Activated T-cell treated with anti-CD3 and anti-CD28 coated beads, Interleukin-2, amount 50 U/mL, for 72 hours (primary cell): ENCODE measurements at places on chromosomes 3 and 15. TPM values are rescaled to one million over a fixed set of nuclear protein-coding genes. Genes with fewer than 3 reads are reported as not detected.

The C3orf20 gene
- 0.51 TPM for total RNA-seq

The NTRK3 gene
- total RNA-seq: 8.9 TPM

DNA sequence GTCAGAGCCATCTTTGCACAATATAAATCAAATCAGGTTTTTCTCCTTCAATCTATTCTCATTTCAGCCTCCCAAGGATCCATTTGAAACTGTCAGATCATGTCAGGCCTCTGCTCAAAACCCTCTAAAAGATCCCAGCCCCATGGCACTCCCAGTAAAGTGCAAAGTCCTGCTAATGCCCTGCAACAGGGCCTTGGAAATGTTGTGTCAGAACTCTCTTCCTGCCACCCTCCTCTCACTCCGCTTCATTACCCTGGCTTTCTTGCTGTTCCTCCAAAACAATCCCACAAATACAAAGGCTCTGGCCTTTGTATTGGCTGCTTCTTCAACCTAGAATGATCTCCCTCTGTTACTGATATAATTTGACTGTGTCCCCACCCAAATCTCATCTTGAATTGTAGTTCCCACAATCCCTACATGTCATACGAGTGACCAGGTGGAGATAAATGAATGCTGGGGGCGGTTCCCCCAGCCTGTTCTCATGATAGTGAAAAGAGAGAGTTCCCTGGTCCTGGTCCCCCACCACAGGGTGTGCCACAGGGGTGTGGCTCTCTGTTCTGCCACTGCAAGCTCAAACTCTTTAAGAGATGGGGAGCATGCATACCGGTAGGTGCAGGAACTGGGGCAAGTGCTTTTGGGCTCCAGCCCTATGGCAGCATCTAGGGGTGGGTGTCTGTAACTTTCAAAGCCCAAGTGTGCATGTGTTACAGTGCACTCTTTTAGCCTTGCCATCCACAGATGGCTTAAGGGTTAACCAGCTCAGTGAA, 22.9 kb upstream of the TRA2B start:
- DNase-seq: no peak

- DNase-seq: no peak
These were observed 40.5 kb upstream of the MAGEF1 start for GRCh38 chr3:184752361-184752760.

DNA sequence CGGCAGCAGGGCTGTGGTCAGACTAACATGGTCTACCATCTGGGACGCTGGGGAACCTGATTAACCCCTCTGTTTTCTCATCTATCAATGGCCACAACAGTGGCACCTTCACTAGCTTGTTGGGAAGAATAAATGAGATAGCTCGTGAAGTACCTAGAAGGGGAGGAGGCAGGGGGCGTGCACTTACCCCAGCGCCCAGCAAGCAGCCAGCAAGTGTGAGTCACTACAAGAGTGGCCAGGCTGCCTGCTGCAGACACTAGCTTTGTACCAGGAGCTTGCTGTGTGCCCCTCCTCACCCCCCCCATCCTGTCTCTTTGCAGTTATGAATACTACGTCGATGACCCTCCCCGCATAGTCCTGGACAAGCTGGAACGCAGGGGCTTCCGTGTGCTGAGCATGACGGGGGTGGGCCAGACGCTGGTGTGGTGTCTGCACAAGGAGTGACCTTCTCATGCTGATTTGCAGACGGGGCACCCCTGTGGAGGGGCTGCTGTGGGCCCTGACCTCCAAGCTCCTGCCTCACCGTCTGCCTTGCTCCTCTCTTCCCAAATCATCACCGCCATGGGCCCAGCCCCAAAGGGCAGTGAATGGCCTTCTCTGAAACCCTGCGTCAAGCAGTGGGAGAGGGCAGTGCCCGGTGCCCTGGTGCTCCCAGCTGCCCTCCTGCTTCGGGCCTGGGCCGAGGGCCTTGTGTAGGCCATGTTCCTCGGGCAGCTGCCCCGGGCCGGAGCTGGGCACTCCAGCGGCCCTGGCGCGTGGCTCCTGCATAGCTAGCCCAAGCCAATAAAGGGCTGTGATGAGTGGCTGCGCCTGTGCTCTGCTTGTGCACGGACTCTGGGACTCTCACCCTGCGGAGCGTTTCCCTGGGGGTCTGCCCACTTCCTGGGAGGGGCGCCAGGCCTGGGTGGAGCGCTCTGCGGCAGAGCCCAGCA, 2.6 kb upstream of the C15orf62 start:
- no peak for DNase-seq

DNA sequence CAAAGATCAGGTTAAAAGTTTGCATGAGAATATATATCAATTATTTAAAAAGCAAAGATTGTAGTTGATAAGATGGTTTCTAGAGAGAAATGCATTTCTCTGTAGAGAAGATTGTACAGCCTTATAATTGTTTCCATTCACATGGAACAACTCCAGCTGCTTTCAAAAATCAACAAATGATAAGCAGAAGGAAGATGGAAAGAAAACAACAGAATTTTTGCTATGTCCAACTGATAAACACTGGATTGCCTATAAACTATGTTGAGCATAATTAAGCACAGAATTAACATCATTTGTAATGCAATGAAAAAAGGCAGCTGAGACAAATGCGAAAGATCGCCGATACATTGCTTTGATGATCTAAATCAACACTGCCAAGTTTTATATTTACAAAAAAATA, 89.0 kb downstream of the C3orf85 start:
- DNase-seq: no peak

GRCh38 chr3:152205097-152205593, 63.6 kb upstream of the MBNL1 start:
- no peak for DNase-seq

- DNase-seq: no peak
These were observed 6.5 kb upstream of the CPEB1 start for GRCh38 chr15:82653483-82654168.

DNA sequence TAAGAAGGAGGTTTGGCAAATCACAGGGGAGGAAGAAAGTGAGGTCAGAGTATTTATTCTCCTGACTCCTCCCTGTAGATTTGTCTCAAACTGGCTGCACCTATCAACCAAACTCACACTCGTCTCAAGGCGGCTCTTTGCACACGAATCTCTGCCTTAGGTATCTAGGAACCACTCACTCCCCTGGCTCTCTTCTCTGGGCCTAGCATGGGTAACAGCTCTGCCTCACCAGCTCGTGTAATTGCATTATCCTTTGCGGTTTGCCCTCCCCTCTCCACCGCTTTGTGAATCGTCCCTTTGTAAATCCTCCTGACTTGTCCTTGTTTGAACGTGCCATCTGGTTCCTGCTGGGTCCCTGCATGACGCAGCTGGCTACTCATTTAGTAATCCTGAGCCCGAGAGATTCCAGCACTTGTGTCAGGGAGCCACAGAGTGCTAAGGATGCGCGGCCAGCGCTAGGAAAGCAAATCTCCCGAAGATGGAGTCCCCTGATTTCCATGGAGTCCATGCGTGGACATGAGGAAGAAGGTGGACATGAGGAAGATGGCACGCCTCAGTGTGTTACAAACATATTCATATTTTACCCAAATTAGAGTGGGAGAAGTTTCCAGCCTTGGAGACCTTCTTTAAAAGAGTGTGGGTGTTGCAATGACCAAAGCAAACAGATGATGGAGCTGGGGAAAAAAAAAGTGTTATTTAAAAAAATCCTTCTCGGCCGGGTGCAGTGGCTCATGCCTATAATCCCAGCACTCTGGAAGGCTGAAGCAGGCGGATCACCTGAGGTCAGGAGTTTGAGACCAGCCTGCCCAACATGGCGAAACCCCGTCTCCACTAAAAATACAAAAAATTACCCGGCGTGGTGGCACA, 26.7 kb downstream of the NRROS start:
- DNase-seq: no peak

GRCh38 chr15:40680151-40680550, 14.8 kb upstream of the RAD51 start:
- DNase-seq: no peak
